ENCODE measurements at places on chromosomes 13 and 19.
A peak's percentile ranks its signal among the peaks of the same experiment; 100 is the strongest.

GRCh38 chr13:93217721-93218261, 8.8 kb upstream of the GPC6 start:
- DNase-seq: no peak

DNA sequence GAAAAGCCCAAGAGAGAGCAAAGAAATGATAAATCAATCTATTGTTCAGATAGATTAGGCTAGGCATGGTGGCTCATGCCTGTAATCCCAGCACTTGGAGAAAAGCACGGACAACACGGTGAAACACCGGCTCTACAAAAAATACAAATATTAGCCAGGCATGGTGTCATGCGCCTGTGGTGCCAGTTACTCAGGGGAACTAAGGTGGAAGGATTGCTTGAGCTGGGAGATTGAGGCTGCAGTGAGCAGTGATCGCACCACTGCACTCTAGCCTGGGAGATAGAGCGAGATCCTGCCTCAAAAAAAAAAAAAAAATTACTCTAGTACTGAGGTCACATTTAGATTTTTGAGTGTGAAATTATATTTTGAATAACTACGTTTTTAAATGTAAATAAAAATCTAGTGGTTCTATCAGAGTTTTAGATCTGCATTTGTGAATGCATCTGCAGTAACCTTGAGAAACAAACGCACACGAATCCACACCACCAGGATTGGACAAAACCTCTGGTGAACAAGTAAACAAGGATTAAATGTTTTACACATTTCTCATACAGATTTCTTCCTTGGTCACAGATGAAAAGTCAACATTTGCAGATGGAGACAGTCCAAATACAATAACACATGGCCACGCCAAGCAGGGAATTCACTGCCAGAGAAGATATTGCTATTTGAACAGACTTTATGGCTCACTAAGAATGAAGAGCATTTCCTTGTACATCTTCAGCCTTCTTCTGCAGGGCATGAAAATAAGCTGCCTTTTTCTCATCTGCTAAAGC, 917.6 kb downstream of the PCDH9 start:
- DNase-seq: no peak

DNA sequence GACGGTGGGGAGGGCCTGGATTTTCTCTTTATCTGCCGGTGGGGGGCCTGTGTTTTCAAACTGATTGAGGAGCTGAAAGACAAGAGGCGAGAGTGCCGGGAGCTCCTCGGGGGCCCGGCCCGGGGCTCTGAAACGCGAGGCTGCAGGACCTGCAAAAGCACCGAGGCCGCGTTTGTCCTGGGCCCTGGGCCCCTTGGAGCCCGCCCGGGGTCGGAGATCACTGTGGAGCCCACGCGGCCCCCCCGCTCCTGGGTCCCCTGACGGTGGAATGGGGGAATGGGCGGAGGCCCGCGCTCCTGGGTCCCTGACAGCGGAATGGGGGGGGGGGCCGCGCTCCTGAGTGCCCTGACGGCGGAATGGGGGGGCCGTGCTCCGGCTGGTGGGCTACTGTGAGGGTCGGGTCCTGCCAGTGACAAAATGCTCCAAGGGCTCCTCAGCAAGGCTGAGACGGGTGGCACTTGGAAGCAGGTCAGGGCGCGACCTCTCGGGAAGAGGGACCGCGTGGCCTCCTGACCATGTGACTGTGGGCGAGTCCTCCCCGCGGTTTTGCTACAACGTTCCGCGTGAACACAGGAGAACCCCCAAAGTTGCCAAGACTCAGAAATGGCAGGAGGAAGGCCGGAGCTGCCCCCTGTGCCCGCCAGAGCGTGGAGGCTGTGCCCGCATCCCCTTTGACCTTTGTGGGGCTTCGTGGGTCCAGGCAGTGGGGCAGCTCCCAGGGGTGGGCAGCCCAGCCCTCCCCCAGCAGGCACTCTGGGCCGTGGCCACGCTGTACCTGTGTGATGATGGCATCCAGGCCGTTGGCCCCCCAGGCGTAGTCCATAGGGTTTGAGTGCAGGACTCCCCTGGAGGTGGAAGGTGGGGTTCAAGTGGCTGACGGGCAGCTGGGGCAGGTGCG, 9.5 kb downstream of the FGF22 start:
- no peak for DNase-seq

GRCh38 chr13:86608701-86609100, 809.5 kb upstream of the SLITRK6 start:
- DNase-seq: no peak

DNA sequence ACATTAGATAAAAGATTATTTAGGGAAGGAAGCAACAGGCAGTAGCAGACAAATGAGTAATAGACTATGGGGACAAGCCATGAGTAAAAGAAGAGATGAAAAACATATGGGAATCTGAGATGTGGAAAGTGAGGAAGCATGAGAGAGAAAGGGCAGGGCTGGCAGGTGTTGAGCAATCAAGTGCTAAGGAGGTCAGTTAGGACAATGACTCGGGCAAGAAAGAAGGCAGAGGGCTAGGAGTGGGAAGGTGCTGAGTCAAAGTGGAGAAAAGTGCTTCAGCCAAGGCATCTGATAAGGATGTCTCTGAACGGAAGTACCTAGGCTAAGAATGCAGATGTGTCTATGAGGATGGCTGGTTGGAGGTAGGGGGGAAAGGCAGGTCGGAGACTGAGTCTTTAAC, 291.9 kb upstream of the HTR2A start:
- DNase-seq: no peak

GRCh38 chr13:113489549-113490495, 689 bp downstream of the DCUN1D2 start:
- no peak for DNase-seq

GRCh38 chr13:109778102-109778542, 8.3 kb downstream of the IRS2 start:
- DNase-seq: peak; percentile 95

- peak; percentile 92 for DNase-seq
Observed at GRCh38 chr19:2578901-2579677, 103.2 kb downstream of the GADD45B start.

GRCh38 chr13:41995336-41995735, 34.4 kb upstream of the VWA8 start:
- DNase-seq: no peak

DNA sequence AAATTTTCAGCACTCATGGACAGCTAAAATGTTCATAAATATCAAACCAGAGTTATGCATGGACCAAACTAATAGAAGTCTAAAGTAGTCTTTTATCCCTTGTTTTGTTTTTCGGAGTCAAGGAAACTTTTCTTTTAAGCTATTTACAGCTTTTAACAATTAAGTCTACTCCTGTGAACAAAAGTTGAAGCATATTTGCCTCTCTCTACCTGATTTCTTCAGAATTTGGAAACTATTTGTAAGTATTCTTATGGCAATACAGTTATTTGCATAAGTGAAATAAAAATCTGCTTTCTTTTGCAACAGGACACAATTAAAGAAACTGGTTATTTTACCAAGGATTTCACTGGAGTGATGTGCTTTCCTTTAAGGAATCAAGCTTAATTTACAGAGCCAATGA, 47.1 kb upstream of the ANKRD10 start:
- DNase-seq: no peak

DNA sequence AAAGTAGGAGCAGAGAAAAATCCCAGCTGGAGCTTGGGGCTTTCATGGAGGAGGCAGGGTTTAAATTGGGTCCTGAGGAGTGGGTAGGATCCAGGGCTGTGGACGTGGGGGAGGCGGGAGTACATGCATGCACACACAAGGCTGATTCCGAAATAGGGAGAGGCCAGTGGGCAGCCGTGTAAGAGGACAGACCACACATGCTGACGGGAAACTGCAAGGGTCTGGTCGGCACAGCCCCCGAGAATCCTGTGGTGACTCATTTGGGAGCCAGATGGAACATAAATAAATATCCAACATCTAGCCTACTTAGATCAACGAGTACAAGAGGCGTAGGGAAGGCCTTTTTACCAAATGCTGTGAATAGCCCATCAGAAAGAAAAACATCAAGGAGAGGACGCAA, 216.3 kb upstream of the ZNF507 start:
- DNase-seq: peak; percentile 92

GRCh38 chr13:79405501-79405830, 589 bp downstream of the RBM26 start:
- peak; percentile 31 for DNase-seq

- no peak for DNase-seq
Observed at GRCh38 chr13:105634059-105634458, 901.4 kb downstream of the EFNB2 start.

- no peak for DNase-seq
Observed at GRCh38 chr19:52533901-52534300, 6.4 kb downstream of the ZNF808 start.

- DNase-seq: no peak
Observed at GRCh38 chr13:45950386-45951000, 98.9 kb upstream of the SIAH3 start.

DNA sequence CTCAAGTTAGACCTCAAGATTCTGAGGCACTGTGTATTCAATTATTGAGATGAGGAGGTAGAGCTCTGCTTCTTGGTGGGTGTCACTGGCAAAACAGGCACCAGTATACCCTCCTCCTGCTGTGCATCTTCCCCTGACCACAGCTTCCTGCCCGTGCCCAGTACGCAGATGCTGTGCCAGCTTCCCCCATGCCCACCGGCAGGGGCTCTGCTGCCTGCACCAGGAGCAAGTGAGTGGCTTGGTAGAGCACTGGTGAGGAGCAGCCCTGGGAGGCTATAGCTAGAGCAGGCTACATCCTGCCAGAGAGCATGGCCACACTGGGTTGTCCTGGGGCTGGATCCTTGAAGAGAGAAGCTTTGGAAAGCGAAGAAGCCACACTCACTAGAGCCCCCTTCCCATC, 21.0 kb upstream of the RNF17 start:
- no peak for DNase-seq

- no peak for DNase-seq
Observed at GRCh38 chr19:58001895-58002369, 688 bp downstream of the ZNF606 start.

DNA sequence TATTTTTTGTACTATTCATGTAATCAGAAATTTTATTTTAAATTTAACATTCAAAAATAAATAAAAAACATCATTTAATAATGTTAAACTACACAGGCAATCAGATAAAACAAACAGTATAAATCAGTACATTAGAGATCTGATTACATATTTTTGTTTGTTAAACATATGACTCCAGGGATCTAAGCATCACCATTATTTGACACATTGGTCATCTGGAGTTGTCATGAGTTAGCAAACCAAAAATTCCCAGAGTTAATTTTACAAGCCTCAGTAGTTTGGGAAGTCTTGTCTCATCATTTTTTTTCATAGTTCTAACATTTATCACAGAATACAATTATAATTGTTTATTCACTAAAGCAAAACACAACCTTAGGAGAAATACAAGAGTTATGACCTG, 770.8 kb upstream of the SLITRK6 start:
- no peak for DNase-seq

- no peak for DNase-seq
Observed at GRCh38 chr19:37936166-37936565, 29.2 kb downstream of the SIPA1L3 start.

DNA sequence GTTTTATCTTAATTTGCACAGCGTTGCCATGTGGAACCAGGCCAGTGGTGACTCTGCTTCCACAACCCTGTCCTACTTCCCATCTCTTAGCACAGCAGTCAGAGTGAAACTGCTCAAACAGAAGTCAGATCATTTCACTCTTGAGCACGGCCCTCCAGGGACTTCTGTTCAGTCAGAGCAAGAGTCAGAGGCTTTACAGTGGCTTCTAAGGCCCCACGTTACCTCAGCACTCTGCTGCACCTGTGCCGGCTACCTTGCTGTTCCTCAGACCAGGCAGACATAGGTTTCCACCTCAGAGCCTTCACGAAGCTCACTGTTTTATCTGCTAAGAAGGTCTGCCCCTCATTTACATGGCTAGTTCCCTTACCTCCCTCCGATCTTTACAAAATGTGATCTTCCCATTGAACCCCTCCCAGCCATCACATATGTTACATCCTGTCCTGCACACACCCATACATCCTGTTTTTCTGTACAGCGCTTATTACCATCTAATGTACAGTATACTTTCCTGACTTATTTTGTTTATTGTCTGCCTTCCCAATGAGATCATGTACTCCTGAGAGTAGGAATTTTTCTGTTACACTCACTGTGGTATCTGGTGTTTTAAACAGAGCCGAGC, 41.6 kb downstream of the TM9SF2 start:
- DNase-seq: no peak

DNA sequence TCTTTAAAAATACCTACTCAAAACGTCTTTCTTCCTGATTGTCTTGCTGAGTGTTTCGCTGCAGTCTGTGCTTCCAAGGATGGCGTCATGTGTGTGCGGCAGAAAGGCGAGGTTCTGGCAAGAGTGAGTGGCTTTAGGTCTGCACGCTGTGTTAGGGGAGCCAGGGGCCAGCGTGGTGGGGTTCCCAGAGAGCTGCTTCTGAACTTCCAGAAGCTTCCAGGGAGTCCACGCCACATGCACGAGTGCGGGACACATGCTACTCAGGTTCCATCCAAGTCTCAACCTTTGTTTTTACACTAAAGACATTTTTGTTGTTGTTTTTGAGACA, 67.9 kb downstream of the ATP11A start:
- no peak for DNase-seq

DNA sequence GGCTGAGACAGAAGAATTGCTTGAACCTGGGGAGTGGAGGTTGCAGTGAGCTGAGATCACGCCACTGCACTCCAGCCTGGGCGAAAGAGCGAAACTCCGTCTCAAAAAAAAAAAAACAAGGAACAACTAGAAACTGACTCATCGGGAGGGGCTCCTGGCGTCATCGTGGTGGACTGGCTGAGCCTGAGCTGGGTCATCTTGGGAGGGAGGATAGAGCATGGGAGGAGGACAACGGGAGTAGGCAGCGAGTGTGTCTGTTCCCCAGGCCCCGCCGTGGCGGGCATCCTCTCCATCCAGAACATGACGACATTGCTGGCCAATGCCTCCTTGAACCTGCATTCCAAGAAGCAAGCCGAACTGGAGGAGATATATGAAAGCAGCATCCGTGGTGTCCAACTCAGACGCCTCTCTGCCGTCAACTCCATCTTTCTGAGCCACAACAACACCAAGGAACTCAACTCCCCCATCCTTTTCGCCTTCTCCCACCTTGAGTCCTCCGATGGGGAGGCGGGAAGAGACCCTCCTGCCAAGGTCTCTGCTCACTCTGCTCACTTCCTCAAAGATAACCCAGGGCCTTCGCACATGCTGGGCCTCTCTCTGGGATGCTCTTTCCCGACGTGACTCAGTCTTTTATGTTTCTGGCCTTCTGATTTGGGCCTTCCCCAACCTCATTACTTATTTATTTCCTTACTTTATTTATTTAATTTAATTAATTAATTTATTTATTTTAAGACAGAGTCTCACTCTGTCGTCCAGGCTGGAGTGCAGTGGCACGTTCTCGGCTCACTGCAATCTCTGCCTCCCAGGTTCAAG, 16.6 kb downstream of the DDX39A start:
- peak; percentile 80 for DNase-seq
